ENCODE measurements at places on chromosomes 4 and X. TPM values are rescaled to one million over a fixed set of nuclear protein-coding genes. Genes with fewer than 3 reads are reported as not detected.

Gene DCAF8L2
- not detected for total RNA-seq

DNA sequence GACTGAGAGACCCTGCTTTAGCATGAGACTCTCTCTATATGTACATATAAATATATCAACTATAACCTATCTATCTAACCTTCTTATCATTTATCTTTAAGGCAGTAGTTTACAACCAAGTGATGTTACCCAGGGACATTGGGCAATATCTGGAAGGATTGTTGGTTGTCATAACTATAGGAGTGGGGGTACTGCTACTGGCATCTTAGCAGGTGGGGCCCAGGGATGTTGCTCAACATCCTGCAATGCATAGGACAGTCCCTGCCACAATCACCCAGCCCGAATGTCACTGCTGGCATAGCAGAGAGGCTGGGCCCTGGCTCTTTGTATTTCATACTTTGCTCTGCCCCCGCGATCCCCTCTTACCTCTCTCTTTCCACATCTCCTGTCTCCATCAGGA lies 397.7 kb downstream of the IL15 start:
- no peak for DNase-seq

DNA sequence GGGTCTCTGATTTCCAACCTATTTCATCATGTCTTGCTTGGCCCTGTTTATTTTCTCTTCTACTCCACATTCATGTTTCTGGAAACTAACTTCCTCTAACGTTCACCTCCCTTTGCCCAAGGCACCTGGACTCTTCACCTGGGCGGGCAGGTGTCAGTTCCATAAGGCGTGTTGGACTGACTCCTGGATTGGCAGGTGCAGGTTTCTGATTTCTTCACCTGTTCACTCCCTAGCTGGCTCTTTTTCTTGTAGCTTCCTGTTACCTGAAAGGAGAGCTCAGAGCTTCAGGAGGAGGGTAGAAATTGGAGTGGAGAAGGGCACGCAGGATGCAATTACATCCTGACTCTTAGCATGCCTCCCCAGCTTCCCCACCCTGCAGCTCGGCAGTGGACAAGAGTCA lies 350.8 kb upstream of the KLF3 start:
- no peak for DNase-seq

Gene RADX
- 9.8 TPM for total RNA-seq

DNA sequence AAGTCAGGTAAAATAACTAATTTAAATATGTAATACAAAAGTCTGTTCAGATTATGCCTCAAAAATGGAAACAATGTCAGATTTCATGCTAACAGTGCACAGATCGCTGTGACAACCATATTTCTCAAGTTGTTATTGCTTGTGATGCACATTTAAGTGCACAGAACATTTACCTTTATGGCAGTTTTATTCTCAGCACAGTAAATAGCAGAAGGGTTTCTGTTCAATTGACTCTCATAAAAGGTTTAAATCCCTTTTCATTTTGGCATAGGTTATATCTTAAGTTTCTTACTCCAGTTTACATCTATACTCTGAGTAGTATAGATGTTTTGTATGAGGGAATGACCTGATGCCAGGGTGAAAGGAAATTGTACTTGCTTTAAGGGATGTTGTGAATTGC lies 247.8 kb downstream of the FSTL5 start:
- DNase-seq, result no peak

Data from activated naive CD8-positive, alpha-beta T cell treated with anti-CD3 and anti-CD28 coated beads, Interleukin-2, amount 10 ng/mL, durations not matched to agents 7 days and 5 days (primary cell).